ENCODE measurements at places on chromosomes 5 and 9. TPM values are rescaled to one million over a fixed set of nuclear protein-coding genes. Genes with fewer than 3 reads are reported as not detected.

DNA sequence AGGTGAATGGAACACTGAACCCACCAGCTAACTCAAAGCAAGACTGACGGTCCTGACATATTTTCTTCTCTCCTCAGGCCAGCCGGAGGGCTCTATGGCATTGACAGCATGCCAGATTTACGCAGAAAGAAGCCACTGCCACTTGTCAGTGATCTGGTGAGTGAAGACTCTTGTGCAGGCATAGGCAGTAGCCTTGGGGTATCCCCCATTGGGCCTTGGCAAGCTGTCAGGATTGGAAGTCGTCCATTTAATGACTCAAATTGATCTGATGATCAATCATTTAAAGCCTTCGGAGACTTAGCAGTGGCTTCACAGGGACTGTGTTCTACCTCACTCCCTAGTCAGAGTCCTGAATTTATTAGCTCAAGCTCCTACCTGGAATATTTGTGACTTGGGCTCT is 119.7 kb upstream of the RUSC2 start:
- DNase-seq: no peak

DNA sequence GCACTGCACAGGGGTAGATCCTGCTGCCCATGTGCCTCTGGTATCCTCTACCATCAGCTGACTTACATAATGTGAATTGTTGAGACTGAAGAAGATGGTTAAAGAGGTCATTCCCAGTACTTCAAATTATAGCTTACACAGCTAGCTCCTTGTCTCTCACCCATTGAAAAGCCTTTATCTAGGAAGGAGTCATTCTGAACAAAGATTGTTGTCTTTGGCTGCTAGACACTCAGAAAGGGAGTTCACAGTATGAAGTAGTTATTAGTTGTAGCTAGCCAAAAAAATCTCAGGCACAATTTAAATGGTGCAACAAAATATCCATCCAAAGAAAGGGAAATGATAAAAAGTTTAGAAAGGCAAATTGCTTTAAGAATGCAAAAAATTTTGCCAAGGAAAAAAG is 102.0 kb upstream of the NREP start:
- DNase-seq: no peak

DNA sequence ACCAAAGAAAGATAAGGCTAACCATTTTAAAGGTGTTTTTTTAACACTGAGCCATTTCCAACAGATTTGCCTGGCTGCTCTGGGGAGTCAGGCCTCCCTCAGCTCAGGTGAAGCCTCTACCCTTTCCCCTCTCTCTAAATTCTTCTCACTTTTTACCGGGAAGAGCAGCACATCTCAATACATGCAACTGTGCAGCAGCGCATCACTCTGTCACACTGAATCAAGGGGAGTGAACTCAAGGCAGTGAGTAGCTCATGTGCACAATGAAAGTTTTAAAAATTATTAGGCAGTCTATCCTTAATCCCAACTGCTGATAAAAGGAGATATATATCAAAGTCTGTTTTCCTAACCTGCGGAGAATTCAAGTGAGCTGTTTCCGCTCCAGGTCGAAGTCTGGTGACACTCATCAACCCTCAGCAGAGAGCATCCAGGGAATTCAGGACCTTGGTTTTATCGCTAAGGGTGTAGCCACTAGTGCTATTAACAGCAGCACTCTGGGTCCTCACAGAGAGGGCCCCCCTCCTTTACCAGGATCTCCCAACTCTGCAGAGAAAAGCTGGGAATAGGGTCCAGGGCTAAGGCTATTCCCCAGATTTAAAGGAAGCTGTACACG is 1.0 kb downstream of the CEMIP2 start:
- DNase-seq: no peak

DNA sequence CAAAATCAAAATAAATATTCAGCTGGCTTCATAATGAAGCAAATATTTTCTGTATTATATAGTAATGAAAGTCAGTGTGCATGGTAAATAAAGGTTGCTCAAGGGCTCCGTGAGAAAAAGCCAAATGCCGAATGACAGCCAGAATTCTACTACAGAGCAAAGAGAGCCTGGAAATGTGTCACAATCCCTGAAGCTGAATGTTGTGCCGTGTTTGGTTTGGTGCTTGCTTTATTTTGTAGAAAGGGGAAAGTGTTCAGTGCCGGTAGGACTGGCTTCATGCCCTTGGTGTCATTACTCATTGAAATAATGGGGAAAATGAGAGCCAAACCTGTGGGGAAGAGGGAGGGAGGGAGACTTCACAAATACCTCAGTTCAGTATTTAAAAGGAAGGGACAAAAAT is 26.8 kb upstream of the ADAMTSL1 start:
- no peak for DNase-seq

- DNase-seq: no peak
Measured at GRCh38 chr5:38376404-38376803, 118.0 kb downstream of the EGFLAM start.

- no peak for DNase-seq
Measured at GRCh38 chr9:35385042-35385441, 104.9 kb upstream of the RUSC2 start.

DNA sequence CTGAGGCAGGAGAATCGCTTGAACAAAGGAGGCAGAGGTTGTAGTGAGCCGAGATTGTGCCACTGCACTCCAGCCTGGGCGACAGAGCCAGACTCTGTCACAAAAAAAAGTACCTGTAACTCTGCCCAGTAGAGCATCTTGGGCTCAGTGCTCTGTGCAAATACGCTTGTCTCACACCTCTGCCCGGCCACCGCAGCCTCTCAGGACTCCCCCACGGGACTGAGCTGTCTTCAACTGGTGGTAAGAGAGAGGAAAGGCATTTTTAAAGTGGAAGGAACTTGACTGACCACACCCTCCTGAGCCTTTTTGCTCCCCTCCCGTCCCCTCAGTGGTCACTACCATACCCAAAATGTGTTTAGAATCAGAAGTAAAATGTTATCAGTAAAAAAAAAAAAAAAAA is 174.3 kb upstream of the PIK3R1 start:
- no peak for DNase-seq

DNA sequence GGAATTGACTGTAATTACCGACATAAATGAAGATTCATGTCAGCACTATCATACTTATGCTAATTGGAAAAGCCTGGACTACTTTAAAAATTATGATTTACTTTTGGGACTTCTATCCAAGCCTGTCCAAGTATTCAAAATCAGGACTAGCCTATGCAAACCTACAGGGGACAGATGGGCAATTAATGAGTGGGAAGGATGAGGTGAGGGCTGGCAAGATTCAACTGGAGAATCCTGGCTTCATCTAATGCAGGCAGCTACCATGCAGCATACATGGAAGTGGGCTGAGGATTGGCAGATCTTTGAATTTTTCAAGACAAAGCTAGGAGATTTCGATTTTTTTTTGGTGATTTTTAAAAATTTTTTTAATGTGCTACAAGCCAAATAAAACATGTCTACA is 532.6 kb downstream of the CSNK1G3 start:
- no peak for DNase-seq

The C9orf153 gene
- not detected for total RNA-seq

The SEMA5A gene
- total RNA-seq: 75.8 TPM

The TDRD7 gene
- total RNA-seq: 8.8 TPM

The CCDC192 gene
- not detected for total RNA-seq

The GADD45G gene
- total RNA-seq: 29.6 TPM

All from cardiac septum (tissue), 1 donor.